NCI-H1105 (cell line): ENCODE measurements at places on chromosomes 16 and 17.

DNA sequence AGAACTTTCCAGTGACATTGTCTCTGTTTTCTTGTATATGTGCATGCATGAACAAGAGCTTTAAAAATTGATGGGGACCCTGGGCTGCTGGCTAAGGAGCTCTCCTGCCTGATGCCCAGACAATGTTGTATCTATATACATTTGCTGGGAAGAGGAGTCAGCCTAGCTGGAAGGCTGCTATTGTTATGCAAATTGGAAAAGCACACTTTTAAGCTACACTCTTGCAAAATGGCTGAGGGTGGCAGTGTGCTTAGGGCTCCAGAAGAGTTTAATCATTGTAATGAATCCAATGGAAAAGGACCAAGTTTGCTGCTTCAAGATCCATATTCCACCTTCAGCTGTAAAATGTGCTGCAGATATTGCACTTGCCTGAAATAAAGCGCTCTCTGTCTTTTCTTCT is 171.8 kb downstream of the PRKCA start:
- no peak for DNase-seq

DNA sequence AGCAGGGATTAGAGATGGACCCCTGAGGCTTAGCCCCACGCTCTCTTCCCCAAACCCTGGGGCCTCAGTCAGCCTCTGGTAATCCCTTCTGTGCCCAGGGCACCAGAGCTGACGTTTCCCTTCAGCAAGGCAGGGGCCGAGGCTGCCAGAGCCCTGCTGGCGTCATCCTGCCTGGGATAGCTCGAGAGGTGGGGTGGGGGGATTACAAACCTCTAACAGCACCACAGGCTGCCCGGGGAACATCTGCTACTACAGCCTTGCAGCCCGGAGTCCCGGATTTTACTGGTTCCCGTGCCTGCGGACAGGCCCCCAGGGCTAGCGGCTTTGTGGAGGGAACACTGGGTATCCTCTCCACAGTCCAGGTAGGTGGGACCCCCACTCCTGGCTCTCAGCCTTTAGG is at the start of gene AANAT:
Gene AANAT (plus strand): TSS at position 238 of the 400 bp plus-strand sequence. CDS start 1,144 bp downstream, outside the sequence.
- no peak for DNase-seq

- no peak for DNase-seq
Observed at GRCh38 chr17:10789694-10790271, 14.1 kb downstream of the TMEM238L start.

DNA sequence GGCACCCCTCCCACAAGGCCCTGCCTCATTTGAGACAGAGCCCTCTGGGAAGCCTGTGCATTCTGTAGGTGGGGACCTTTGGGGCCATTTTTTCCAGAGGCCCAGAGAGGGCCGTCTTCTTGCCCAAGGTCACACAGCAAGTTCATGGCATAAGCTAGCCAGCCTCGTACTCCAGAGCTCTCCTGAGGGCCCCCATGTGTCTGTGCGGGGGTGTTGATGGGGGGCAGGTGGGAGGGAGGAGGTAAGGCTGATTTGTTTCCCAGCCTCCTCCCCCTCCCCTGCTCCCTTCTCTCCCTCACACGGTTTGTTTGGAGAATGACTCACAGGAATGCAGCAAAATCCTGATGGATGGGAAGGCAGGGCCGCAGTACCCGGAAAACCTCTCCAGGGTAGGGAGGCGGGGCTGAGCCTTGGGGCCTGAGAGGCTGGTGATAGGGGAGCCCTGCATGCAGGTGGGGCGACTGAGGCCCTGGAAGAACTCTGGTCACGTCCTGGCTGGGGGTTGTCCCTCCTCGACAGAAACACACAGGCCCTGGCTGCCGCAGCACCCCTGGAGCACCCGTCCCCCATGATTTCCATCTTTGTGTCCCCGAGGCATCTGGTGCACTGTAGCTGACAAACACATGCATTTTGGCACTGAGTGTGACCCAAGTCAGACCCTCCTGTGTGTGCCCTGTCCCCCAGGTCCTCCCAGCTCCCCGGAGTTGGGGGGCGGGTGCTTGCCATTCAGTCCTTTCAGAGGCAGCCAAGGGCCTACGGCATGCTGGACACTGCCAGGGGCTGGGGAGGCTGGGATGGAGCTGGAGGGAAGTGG is 29.7 kb downstream of the RAI1 start:
- DNase-seq, result no peak

- peak; percentile 41 for DNase-seq
Observed at GRCh38 chr17:41801374-41802271, 10.1 kb downstream of the P3H4 start.

- DNase-seq, result no peak
Observed at GRCh38 chr17:82582213-82582612, 62.7 kb downstream of the FOXK2 start.

- DNase-seq, result no peak
Observed at GRCh38 chr16:19809121-19809635, 75.5 kb downstream of the GPRC5B start.

DNA sequence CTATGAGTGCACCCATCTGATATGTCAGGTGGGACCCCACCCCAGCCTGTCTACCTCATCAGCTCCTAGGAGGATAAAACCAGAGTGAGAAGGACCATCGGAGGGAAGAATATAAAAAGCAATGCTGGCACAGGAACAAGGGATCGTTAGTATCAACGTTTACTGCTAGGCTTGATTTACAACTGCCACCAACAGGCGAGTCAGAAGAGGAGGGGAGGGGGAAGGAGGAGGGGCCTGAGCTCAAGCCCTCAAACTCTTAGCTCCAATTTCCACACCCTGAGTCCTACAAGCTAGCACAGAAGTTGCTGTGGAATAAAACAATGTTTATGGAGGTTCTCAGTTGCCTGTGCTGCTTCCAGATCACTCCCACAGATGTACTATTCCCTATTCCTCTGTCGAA is 234.5 kb downstream of the C16orf78 start:
- DNase-seq, result peak; percentile 12

DNA sequence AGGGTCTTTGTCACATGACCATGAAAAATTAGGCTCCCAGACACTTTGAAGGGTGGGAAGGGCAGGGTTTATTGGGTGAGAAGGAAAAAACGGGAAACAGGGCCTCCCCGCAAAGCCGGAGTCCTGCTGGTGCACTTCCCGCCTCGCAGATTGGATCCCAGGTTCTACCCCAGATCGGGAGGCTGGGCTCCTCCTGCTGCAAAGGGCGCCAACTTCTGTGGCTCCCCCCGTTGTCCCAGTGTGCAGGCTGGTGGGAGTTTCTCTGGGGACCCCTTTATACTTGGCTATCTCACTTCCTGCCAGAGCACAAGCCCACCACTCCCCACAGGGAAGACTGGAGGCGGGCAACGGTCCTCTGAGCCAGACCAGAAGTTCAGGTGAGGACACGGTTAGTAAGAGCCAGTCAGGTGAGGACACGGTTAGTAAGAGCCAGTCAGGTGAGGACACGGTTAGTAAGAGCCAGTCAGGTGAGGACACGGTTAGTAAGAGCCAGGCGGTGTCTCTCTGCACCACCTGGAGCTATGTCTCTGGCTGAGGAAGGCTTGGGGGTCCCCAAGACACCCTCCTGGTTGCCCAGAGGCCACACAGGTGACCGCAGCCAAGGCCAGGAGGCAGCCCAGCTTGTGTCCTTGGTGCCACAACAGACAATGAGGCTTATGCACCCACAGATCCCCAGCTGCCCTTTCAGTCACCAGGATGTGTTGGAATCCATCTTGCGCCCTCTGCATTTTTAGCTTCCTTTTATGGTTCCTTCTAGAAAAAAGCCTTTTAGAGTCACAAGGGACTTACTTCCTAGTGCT is 48.1 kb upstream of the CHMP6 start:
- DNase-seq, result no peak

DNA sequence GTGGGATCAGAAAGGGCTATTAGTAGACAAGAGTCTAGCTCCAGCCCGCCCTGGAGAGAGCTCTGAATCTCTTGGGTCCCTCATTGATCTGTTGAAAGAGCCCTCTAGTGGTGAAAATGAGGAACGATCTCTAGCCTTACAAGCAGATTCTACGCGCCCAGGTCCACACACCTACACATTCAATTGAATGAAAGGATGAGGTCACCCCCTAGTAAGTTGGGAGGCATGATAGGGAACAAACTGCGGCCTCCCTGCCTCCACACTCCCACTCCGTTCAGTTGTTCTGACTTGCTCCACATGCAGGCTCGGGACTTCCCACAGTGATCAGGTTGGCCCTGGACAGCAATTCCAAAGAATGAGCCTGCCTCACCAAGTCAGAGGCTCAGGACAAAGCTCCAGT is 2.9 kb upstream of the CACNG3 start:
- DNase-seq, result peak; percentile 51

- no peak for DNase-seq
Observed at GRCh38 chr16:70724146-70725023, 38.5 kb upstream of the MTSS2 start.

DNA sequence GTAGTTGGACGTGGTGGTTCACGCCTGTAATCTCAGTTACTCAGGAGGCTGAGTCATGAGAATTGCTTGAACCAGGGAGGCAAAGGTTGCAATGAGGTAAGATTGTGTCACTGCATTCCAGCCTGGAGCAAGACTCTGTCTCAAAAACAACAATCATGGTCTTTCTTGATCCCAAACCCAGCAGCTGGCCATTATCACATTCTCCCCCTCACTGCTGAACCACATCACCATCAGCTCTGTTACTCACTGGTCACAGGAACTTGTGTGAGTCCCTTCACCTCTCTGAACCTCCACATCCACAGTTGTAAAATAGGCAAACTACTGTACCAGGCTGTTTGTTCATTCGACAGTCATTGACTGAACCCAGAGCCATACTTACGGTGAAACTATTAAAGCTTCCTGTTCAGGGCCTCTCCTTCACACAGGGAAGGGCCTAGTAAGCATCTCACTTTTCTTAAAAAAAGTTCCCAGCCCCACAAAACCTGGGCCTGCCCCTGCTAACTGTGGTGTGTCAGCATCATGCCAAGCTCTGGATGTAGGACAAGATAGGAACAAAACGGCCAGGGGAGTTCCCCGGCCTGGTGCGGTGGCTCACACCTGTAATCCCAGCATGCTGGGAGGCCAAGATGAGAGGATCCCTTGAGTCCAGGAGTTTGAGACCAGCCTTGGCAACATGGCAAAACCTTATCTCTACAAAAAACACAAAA is 104.7 kb downstream of the COPRS start:
- no peak for DNase-seq

- no peak for DNase-seq
Observed at GRCh38 chr17:27985306-27985705, 57.2 kb upstream of the NLK start.

- DNase-seq, result peak; percentile 9
Observed at GRCh38 chr16:15704545-15704987, 54.5 kb downstream of the NDE1 start.

DNA sequence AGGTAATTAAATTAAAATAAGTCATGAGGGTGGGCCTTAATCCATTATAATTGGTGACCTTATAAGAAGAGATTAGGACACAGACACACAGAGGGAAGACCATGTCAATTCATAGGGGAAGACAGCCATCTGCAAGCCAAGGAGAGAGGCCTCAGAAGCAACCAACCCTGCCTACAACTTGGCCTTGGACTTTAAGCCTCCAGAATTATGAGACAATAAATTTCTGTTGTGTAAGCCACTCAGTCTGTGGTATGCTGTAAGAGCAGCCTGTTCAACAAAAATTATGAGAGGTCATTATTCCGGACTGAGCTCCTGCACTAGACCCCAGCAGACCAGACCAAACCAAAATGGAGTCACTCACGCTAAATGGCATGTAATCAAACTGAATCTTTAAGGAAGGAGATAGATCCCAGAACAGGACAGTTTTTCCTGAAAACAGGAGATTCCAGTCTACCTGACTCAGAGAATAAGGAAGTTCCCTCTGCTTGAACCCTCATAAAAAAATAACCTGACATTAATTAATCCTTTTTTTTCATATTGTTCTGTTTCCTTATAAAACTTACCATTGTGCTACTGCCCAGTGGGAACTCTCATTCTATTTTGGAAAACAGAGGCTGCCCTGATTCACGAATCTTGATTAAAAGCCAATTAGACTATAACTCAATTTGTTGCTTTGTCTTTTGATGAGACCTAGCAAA is 74.3 kb downstream of the DNAH3 start:
- no peak for DNase-seq

DNA sequence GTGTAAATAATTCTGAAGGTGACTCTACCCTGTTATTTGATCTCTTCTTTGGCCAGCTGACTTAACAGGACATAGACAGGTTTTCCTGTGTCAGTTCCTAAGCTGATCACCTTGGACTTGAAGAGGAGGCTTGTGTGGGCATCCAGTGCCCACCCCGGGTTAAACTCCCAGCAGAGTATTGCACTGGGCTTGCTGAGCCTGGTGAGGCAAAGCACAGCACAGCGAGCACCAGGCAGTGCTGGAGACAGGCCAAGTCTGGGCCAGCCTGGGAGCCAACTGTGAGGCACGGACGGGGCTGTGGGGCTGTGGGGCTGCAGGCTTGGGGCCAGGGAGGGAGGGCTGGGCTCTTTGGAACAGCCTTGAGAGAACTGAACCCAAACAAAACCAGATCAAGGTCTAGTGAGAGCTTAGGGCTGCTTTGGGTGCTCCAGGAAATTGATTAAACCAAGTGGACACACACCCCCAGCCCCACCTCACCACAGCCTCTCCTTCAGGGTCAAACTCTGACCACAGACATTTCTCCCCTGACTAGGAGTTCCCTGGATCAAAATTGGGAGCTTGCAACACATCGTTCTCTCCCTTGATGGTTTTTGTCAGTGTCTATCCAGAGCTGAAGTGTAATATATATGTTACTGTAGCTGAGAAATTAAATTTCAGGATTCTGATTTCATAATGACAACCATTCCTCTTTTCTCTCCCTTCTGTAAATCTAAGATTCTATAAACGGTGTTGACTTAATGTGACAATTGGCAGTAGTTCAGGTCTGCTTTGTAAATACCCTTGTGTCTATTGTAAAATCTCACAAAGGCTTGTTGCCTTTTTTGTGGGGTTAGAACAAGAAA is 5.1 kb downstream of the STH start:
- DNase-seq, result no peak

- no peak for DNase-seq
Observed at GRCh38 chr17:47739150-47739549, 6.1 kb downstream of the TBX21 start.

- DNase-seq, result peak; percentile 28
Observed at GRCh38 chr17:49523706-49524472, 28.8 kb downstream of the NGFR start.

DNA sequence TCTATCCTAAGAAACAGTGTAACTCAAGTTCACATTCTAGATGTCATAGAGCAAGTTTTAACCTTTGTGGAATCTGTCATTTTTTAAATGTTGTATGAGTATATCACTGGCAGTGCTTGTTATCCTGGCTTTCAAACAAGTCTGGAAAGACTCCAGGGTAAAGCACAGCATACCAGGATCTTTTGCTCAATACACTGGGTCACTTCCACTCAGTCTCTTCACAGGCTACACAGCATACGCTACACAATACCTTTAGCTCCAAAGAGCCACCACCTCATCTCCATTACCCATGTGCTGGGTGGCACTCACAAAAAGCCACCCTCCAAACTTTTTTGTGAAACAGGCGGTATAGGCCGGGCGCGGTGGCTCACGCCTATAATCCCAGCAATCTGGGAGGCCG is 69.5 kb downstream of the PARN start:
- no peak for DNase-seq
